Stimulated activated CD8-positive, alpha-beta memory T cell treated with anti-CD3 and anti-CD28 coated beads, Interleukin-4, amount 100 ng/mL, for 24 hours (primary cell): ENCODE measurements at places on chromosomes 3 and 15.

GRCh38 chr15:75750261-75751050 lies 37.8 kb upstream of the CSPG4 start:
- DNase-seq = no peak

- no peak for DNase-seq
Measured at GRCh38 chr3:61768284-61769037, 207.1 kb downstream of the PTPRG start.

DNA sequence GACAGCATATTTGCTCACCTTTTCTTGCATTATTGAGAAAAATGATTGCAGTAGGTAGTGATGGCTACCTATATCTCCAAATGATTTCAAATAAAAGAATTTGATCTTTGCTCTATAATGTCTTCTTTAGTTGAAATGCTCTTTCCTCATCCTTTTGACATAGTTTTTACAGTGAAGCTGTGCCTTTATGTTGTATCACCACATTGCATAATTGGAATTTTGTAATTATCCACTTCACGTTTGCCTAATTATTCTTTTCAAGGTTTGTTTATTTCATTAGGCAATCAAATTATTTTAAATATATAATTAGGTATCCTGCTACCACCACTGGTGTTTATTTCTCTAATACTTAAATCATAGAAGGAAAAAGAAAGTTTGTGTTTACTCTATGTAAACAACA lies 21.3 kb upstream of the P2RY13 start:
- no peak for DNase-seq

DNA sequence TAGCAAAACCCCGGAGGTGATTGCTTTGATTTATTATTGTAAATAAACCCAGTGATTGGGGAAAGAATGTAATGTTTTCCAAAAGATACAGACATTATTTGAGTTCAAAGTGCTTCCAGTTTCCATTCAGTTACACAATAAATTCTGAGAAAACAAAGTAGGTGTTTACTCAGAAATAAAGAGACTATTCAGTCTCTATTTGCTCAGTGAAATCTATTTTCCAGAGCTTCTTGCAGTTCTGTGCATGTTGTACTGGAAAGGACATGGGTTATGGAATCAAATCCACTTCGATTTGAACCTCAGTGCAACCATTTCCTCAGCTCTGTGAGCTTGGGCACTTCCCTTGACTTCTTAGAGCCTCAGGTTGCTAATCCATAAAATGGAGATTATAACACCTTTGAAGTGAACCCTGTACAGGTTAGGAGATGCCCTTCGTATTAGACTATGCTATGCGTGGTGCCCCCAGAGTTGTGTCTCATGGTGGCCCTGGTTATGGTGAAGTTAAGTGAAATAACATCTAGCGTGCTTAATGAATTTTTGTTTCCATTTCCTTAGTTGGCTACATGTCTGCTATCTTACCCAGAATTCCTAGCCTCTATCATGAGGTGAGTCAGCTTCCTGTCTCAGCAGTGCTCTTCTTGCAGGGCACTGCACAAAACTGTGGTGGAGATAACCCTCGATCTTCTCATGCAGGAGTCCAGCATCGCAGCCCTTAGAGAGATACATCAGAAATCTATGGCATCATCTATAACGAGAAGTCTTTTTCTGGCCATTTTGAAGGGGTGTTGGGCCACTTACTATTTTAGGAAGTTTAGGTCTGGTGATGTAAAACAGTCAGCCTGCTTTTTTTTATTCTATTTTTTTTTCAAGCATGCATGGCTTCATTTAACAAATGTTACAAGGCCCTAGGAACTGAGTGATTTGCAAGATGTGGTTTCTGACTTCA lies 97.7 kb downstream of the RPL39L start:
- DNase-seq = no peak

DNA sequence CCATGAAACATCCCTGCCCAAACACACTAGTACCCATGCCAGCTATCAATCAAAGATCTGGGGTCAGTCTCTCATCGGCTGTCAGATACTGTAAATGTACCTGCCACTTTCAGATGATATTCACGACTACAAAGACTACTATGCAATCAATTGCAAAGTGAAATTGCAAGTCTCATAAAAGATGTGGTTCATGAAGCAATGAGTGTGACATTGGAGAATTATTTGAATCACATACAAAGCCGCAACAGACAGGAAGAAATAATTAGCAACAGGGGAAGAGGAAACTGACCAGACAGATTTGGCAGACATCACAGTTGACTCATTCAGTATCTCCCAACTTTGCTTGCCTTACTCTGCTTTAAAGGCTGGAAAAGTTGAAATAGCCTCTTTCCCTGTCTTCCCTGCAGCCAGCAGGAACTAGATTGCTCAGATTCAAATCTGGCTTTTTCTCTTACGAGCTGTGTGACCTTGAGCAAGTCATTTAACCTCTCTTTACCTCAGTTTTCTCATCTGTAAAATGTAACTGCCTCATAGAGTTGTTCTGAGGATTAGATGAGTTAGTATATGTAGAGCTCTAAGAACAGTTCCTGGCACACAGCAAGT lies 95.7 kb upstream of the C3orf80 start:
- no peak for DNase-seq

- no peak for DNase-seq
Measured at GRCh38 chr15:94722024-94722636, 490.8 kb downstream of the MCTP2 start.

- DNase-seq = no peak
Measured at GRCh38 chr3:63685340-63685739, 32.9 kb downstream of the SNTN start.

- no peak for DNase-seq
Measured at GRCh38 chr15:89383365-89384175, 48.9 kb upstream of the POLG start.

DNA sequence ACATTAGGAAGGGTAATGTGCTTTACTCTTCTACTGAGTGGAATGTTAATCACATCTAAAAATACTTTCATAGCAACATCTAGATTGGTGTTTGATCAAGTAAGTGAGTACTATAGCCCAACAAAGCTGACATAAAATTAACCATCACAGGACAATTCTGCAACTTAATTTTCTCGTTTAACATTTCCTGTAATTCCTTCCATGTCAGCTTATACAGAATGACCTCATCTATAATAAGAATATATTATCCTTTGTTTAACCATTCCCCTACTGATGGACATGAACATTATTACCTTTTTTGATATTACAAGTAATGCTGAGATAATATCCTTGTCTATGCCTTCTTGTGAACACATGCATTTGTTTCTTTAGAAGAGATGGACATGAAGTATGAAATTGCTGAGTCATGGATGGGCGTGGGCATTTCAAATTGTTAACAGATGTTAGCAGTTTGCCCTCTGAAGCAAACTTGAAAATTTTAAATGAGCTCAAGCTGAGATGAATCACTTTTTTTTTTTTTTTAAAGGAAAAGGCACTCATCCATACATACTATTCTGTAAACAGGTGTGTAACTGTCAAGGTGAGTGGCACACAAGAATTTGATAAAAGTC lies 85.1 kb downstream of the OXNAD1 start:
- DNase-seq = no peak
